ENCODE measurements at places on chromosomes 3 and 15. TPM values are rescaled to one million over a fixed set of nuclear protein-coding genes. Genes with fewer than 3 reads are reported as not detected.

PLXNB1 gene
- total RNA-seq: 11.4 TPM

TMC3 gene
- not detected for total RNA-seq

RTP4 gene
- total RNA-seq: not detected

GRCh38 chr15:46413799-46414198, 779.0 kb downstream of the SQOR start:
- H3K27ac ChIP-seq: no peak overlapping the region
- H3K4me3 ChIP-seq: no peak overlapping the region
- DNase-seq: no peak
- H3K4me1 ChIP-seq: no peaks in the 10 kb centered on the region
- no peaks in the 10 kb centered on the region for H3K36me3 ChIP-seq
- no peaks in the 10 kb centered on the region for H3K27me3 ChIP-seq

GRCh38 chr3:35900079-35900478, 260.8 kb downstream of the ARPP21 start:
- no peak overlapping the region for H3K4me3 ChIP-seq
- no peaks in the 10 kb centered on the region for H3K36me3 ChIP-seq
- no peak overlapping the region for H3K27ac ChIP-seq
- H3K4me1 ChIP-seq: no peaks in the 10 kb centered on the region

DNA sequence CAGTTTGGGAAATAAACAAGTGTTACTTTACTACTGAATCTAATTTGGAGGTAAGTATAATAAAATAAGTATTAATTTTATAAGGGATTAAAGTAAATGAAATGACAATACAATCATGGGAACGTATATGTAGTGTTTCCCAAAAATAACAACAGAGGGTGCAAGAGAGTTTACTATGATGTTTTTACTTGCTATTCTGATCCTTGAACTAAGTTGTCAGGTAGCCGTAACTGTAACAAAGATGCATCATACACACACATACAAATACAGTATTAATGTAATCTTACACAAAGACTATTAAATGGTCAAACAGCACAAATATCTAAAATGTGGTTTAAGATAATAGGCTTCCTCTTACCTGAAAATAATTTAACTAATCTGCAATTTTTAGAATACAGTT, 311.4 kb downstream of the TBC1D5 start:
- H3K27ac ChIP-seq: no peak overlapping the region
- no peaks in the 10 kb centered on the region for H3K4me1 ChIP-seq
- peak; percentile 49 for DNase-seq
- H3K36me3 ChIP-seq: no peaks in the 10 kb centered on the region
- no peak overlapping the region for H3K4me3 ChIP-seq

GRCh38 chr3:190169877-190170276, 49.2 kb upstream of the P3H2 start:
- H3K36me3 ChIP-seq: no peaks in the 10 kb centered on the region
- H3K27me3 ChIP-seq: no peaks in the 10 kb centered on the region
- H3K27ac ChIP-seq: no peak overlapping the region
- DNase-seq: no peak
- H3K4me3 ChIP-seq: no peak overlapping the region

All from K562 (cell line).